ENCODE measurements at places on chromosomes 5 and 9.

DNA sequence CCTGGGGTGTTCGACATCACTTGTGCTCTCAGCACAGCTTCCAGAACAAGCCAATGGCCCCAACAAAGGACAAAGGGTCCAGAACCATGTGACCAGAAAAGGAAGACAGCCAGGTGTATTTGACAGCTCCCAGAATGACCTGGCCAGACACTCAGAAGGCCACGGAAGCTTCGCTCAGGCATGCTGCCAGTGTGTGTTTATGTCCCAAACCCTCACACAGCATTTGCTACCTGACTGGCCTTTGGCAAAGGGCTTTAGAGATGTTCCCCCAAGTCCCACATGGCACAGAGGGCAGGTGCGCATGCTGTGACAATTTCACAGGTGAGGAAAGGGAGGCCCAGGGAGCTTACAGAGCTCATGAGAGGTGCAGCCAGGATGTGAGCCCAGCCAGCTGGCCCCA lies 39.5 kb downstream of the MED10 start:
- DNase-seq: no peak

- DNase-seq: no peak
Measured at GRCh38 chr5:36606428-36607113, at the start of gene SLC1A3. Gene SLC1A3, plus strand, starts transcription at chr5:36606606. Its CDS starts 1,818 bp downstream, at chr5:36608424.

DNA sequence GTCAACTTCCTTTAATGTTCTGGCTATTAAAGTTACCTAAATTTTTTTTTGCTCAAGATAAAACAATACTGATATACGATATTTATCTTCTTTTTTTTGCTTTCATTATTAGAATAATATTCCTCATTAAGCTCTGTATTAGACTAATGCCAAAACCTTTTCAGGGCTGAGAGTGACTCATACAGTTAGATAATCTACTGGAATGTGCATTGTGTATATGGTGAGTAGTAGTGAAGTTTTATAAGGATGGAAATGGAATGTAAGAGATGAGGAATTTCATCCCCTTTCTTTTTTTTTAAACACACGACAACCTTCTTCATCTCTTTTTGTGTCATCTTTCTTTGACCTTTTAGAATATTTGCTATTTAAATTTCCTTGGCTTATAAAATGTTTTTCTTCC lies 268.6 kb downstream of the ISL1 start:
- no peak for DNase-seq

- DNase-seq: no peak
Measured at GRCh38 chr5:136375920-136376319, 10.6 kb upstream of the TRPC7 start.

GRCh38 chr5:36836831-36837230 lies 39.7 kb upstream of the NIPBL start:
- DNase-seq: no peak
